ENCODE measurements at places on chromosomes 11 and 22. TPM values are rescaled to one million over a fixed set of nuclear protein-coding genes. Genes with fewer than 3 reads are reported as not detected.

- DNase-seq, result no peak
Measured at GRCh38 chr22:29211066-29211465, 5.4 kb downstream of the EMID1 start.

- DNase-seq, result no peak
Measured at GRCh38 chr11:85845124-85845631, 10.0 kb upstream of the CCDC83 start.

- no peak for DNase-seq
Measured at GRCh38 chr22:36587289-36588154, 58.6 kb upstream of the EIF3D start.

- DNase-seq, result no peak
Measured at GRCh38 chr11:17781221-17781620, 46.6 kb downstream of the KCNC1 start.

GRCh38 chr11:9019861-9020260 lies 16.1 kb upstream of the NRIP3 start:
- DNase-seq, result no peak

- no peak for DNase-seq
Measured at GRCh38 chr11:66612458-66612857, 4.0 kb upstream of the RBM14 start.

GRCh38 chr22:40746428-40747220 lies 67.3 kb downstream of the MCHR1 start:
- no peak for DNase-seq

DNA sequence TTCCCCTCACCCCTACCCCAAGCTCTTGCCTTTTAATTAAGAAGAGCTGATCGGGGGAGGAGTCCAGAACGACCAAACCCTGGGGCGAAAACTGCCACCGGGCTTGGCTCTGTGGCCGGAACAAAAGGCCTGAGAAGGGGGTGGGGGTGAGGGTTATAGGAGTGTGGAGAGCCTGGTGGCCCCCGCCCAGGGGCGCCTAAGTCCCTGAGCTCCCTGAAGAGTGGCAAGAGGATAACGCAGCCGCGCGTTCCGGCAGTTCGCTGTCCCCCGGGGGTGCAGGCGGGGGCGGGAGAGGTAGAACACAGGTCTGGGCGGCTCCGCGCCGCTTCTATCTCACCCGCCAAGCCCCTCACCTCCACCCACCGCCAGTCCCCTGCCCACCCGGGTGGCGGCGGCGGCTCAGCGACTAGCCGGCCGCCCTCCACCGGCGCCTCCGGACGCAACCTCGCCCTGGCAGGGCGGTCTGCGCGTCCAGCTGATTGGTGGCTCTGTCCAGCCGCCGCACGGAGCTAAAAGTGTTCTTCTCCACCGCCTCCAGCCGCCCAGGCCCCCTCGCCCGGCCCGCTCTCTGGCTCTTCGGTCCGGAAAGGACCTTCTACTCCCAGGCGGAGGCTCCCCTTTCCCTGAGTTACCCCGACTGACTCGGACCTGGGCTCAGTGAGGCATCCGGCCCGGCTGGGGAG lies 18.7 kb upstream of the BDNF start:
- DNase-seq, result no peak

The ALX4 gene
- total RNA-seq, result not detected
